Small intestine (tissue), 16 donors: ENCODE measurements at places on chromosomes 3 and 15. TPM values are rescaled to one million over a fixed set of nuclear protein-coding genes. Genes with fewer than 3 reads are reported as not detected.

DNA sequence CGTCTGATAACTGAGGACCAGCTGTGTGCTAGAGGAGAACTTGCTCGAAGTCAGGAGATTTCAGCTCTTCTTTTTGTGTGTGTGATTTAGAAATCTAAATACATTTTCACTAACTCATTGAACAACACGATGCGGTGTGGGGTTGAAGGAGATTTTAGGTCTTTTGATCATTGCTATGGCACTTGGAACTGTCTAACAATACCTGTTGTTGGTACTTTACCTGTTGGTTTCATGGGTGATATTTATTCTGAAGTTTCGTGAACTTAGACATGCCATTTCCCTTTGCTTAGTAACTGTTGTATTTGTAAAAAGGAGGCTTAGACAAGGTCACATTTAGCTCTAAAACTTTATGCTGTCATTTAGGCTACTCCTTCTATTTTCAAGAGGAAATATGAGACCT is 99.9 kb downstream of the ITPR1 start:
- DNase-seq: no peak

DNA sequence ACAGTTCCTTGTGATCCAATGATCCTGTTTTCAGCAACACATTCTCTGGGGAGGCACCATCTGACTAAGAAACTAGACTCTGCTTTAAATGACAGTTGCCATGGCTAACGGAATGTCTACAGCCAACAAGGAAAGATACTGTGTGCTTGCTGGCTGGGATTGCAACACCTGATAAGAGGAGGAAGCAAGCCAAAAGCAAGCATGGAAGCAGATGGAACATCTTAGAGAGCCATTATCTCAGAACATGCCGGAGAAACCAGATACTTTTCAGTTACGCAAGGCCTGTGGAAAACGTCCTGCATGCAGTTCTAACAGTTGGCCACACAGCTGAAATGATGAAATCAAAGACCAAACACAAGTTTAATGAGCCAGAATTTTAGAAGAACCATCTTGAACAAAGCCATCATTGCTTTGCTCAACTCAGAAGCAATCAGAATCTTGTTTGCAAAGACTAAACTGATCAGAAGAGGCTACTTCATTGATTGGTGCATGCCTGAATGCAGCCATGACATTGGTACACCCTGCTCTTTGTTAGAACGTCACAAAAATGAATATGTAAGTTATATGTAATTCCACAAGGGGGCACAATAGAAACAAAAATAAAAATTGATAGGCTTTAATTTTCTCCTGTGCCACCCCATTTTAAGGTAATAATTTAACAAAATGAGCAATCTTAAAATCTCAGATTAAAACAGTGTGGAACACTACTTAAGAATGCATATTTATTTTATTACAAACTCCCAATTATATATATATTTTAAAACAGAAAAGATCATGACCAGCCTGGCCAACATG is 50.8 kb downstream of the GXYLT2 start:
- DNase-seq: peak; percentile 51

- no peak for DNase-seq
These were observed 90.5 kb downstream of the LRRC3B start for GRCh38 chr3:26713091-26713490.

DNA sequence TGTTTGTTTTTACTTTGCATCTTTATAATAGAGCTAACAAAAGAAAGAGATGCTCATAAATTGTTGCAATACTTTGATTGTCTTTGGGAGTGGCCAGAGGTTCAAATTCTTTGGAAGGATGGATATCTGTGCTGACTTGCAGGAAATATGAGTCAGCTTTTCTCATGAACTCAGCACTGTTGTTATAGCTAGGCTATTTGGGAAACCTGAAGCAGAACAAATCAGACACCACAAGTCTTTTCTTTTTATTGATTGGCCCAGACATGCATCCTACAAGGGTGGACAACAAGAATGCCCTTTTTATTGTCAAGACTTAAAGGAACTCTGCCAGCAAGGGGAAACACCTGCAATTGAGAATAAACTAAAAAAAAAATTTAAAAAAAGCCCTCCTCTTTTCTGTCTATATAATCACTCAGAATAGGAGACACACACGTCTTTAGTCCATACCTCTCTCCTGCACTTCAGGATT is 4.6 kb upstream of the DENND4A start:
- DNase-seq: peak; percentile 63

- no peak for DNase-seq
These were observed 11.5 kb downstream of the CRYGS start for GRCh38 chr3:186532598-186533072.

DNA sequence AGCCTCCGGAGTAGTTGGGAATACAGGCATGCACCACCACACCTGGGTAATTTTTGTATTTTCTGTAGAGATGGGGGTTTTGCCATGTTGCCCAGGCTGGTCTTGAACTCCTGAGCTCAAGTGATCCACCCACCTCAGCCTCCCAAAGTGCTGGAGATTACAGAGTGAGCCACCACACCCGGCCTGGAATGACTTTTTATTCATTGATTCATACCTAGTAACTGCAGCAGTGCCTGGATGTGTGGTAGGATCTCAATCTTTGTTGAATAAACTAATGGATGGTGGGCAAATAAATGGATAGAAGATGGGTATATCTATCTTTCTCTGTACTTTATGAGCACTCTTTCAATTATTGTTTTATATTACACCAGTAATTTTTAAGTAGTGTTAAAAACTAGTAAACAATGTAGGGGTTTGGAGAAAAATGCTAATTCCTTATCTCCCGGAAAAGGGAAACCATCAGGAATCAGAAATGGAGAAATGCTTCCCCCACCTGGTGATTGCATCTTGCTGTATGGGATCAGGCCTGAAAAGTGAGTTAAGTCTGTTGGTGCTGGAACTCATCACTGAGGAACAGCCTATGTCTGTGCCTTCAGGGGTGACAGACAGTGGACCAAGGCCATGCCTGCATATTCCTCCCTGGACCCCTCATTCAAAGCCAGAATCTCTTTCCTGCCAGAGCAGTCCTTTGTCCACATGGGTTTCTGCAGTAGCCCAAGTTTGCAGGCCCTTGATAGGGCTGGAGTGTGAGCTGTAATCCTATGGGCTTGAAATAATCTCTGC is 161.0 kb upstream of the CTDSPL start:
- DNase-seq: peak; percentile 63

DNA sequence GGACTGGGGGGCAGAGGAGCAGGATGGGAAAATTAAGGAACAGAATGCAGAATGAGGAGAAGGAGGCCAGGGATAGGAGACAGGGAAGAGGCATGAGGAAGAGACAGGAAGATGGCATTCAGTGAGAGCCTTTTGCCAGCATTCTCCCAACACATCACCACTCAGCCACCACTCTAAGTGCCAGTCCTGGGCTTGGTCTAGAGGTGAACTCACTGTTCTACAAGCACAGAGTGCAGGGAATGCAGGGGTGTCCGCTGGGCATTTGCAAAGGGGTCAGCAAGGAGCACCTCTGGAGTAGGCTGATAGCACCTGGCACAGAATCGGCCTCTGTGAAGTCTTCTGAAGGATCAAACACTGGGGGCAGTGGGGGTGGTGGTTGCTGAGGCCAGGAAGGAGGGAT is 14.6 kb upstream of the IGDCC3 start:
- DNase-seq: no peak

- DNase-seq: no peak
These were observed 31.3 kb upstream of the TRIM59 start for GRCh38 chr3:160480931-160481330.

DNA sequence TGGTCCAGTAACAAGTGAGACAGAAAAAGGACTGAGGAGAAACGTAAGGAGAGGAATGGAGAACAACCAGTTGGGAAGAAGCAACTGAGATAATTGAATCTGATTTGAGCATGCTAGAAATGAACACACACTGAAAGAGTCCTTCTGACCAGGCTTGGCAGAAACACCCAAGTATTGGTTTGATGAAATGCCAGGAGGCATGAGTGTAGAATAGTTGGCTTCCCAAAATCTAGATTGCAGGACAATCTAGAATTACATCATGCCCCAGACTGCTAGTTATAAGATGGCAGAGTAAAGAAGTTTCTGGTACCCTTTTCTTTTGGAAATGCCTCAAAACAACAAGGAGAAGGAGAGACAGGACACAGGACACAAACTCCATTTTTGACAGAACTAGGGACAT is 189.7 kb upstream of the STT3B start:
- no peak for DNase-seq

DNA sequence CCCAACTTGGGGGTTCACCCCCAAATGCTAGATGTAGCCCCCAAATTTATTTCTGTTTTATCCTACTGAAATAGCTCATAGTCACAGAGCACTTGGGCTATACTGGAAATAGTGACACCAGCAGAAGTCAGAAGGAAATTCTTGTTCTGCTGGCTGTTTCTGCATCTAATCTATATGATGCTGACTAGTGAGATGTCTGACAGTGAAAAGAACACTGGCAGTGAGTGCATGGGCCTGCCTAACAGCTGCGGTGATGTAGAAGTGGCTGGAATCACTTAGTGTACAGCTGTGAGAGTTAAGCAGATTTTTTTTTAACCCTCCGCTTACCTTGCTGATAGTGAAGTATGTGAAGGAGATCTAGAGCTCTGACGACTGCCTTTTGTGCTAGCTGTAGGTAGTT is 14.0 kb downstream of the TTC14 start:
- DNase-seq: no peak

- DNase-seq: no peak
These were observed 7.7 kb downstream of the MED12L start for GRCh38 chr3:151093148-151093547.

DNA sequence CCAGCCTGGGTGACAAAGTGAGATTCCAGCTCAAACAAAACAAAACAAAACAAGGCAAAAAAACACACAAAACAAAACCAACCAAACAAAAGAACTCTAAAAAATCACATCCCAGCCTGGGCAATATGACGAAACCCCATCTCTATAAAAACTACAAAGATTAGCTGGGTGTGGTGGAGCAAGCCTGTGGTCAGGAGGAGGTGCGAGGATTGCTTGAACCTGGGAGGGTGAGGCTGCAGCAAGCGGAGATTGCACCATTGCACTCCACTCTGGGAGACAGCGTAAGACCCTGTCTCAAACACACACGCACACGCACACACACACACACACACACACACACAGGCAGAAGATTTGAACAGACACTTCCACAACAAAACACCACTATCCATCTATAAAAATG is 99.6 kb downstream of the SHQ1 start:
- DNase-seq: peak; percentile 57

- DNase-seq: no peak
These were observed 405.9 kb downstream of the NR2F2 start for GRCh38 chr15:96736384-96736783.

GRCh38 chr15:63830113-63830512 is 3.6 kb downstream of the HERC1 start:
- no peak for DNase-seq

GRCh38 chr3:108527109-108527508 is 16.7 kb upstream of the MYH15 start:
- no peak for DNase-seq

DNA sequence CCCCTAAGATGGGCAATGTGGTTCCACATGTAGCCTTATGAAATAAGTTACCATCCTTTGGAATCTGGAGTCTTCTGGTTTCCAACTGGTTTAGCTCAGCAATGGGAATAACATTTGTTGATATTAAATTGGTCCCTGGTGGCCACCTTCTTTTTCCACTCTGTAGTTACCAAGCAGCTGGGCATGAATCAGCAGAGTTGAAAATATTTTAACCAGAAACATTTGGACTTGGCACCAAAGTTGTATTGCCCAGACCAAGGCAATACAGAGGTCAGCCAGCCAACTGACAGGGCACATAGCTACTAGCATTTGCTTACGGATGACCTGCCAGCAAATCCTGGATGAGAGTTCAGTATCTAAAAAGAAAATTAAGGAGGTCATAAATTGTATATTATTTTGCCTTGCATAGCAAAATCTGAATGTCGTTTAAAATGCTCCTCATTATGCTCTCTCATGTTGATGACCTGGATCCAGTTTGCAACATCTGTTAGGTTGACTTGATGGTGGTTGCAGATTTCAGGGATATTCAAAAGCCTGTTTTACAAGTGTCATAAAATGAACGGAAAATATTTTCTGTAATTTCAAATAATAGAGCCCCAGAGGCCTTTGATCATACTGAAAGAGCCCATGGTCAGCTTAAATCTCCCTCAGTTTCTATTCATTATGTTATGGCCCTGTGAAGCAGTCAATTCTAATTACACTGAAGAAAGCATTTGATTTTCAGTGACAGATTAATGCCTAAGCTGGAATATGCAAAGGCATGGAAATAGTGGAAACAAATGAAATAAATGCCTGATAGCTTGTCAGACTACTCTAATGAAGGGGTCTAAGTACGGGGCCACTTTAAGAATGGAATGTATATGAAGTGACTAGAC is 54.6 kb downstream of the PPM1L start:
- no peak for DNase-seq

DNA sequence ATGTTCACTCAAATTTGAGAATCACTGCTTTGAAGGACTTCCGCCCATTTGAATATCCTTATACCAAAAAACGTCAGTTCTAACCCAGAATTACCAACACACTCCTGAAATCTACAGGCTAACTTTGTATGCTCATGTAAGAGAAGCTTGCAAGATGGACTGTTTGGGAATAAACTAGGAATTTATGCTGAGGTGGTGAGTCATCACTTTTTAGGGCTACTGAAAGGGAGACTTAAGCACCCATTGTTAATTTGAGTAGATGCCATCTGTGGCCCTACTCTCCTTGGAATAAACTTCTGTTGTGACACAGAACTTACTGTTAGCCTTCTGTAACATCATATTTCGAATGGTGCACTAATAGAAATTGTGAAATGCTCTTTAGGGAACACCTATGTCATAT is 74.6 kb downstream of the FGF12 start:
- no peak for DNase-seq

DNA sequence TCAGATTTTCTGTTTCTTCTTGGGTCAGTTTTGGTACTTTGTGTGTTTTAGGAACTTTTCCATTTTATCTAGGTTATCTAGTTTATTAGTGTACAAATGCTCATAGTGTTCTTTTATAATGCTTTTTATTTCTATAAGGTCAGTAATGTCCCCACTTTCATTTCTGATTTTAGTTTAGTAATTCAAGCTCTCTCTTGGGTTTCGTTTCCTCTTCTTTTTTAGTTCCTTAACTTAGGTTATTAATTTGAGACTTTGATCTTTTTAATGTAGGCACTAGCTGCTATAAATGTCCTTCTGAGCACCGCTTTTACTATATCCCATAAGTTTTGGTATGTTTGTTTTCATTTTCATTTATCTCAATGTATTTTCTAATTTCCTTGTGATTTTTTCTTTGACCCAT is 27.0 kb upstream of the CD200R1L start:
- DNase-seq: no peak

GRCh38 chr3:117665296-117665695 is 955.7 kb downstream of the TUSC7 start:
- no peak for DNase-seq

SYNPR gene
- 0.87 TPM for polyA plus RNA-seq

CNTN3 gene
- polyA plus RNA-seq: not detected

GUCA1C gene
- not detected for polyA plus RNA-seq

SLC22A14 gene
- polyA plus RNA-seq: 0.09 TPM

HACD2 gene
- 15.1 TPM for polyA plus RNA-seq

TTLL13 gene
- polyA plus RNA-seq: 0.27 TPM

MYZAP gene
- 25.2 TPM for polyA plus RNA-seq

HYAL3 gene
- 2.7 TPM for polyA plus RNA-seq

GCNT3 gene
- polyA plus RNA-seq: 83.9 TPM

ERC2 gene
- polyA plus RNA-seq: 2.0 TPM

LTK gene
- polyA plus RNA-seq: 68.4 TPM

REC114 gene
- 0.13 TPM for polyA plus RNA-seq

GOLGA6D gene
- not detected for polyA plus RNA-seq

ZNF197 gene
- 23.0 TPM for polyA plus RNA-seq

PDIA5 gene
- polyA plus RNA-seq: 27.7 TPM
